ENCODE measurements at places on chromosomes 7 and 10.
A peak's percentile ranks its signal among the peaks of the same experiment; 100 is the strongest.

DNA sequence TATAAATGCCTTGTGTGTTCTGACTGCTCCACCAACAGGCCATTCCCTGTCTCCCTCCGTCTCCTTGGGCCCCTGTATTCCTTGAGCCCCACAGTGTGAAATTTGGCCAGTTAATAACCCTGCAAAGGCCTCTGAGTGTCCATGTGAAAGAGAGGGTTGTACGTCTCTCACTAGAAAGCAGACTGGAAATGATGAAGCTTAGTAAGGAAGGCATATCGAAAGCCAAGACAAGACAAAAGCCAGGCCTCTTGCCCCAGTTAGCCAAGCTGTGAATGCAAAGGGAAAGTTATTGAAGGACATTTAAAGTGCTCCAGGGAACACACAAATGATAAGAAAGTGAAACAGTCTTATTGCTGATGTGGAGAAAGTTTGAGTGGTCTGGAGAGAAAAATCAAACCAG is 680.2 kb downstream of the SDK1 start:
- no peak for DNase-seq

DNA sequence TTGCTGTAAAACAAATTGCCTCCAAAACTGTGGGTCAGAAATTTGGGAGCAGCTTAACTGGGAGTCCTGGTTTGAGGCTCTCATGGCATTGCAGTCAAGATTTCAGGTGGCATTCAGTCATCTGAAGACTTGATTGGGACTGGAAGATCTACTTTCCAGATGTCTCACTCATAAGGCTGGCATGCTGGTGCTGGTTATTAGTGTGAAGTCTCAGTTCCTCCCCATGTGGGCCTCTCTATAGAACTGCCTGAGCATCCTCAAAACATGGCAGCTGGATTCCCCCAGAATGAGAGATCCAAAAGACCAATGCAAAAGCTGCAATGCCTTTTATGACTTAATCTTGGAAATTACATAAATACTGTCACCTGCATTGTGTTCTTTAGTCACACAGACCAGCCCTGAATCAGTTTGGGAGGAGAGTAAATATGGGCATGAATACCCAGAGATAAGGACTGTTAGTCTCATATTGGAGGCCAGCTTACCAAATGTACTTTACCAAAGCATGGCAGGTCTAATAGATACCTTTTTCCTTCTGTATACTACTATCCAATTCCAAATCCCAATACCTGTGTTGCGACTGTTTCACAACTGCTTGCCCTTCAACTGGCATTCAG is 6.5 kb upstream of the HERPUD2 start:
- DNase-seq: no peak

DNA sequence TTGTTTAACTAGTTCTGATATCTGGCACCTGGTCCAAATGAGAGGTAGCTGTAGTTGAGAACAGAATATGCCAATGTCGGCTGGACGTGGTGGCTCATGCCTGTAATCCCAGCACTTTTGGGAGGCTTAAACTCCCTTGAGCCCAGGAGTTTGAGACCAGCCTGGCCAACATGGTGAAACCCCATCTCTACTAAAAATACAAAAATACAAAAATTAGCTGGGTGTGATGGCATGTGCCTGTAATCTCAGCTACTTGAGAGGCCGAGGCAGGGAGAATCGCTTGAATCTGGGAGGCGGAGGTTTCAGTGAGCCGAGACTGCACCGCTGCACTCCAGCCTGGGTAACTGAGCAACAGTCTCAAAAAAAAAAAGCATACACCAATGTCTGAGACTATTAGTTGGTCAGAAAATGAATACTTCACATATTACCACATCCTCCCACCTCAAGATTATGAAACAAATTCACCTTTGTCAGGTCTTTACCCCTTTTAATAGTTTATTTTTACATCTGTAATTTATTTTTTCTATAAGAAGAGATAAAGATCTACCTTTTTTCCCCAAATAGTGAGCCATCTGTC is 38.8 kb downstream of the EPC1 start:
- no peak for DNase-seq

GRCh38 chr7:106619213-106619612 is 41.7 kb downstream of the CCDC71L start:
- no peak for DNase-seq

- DNase-seq: no peak
Observed at GRCh38 chr7:57789130-57789529, 339.2 kb downstream of the ZNF716 start.

GRCh38 chr10:8487346-8487745 is 432.9 kb downstream of the GATA3 start:
- DNase-seq: no peak

GRCh38 chr10:95356190-95356955 is 65.6 kb upstream of the PDLIM1 start:
- no peak for DNase-seq

- no peak for DNase-seq
Observed at GRCh38 chr7:44962483-44963251, 16.1 kb downstream of the MYO1G start.

GRCh38 chr10:103416436-103417147 is 20.2 kb downstream of the PDCD11 start:
- peak; percentile 78 for DNase-seq

DNA sequence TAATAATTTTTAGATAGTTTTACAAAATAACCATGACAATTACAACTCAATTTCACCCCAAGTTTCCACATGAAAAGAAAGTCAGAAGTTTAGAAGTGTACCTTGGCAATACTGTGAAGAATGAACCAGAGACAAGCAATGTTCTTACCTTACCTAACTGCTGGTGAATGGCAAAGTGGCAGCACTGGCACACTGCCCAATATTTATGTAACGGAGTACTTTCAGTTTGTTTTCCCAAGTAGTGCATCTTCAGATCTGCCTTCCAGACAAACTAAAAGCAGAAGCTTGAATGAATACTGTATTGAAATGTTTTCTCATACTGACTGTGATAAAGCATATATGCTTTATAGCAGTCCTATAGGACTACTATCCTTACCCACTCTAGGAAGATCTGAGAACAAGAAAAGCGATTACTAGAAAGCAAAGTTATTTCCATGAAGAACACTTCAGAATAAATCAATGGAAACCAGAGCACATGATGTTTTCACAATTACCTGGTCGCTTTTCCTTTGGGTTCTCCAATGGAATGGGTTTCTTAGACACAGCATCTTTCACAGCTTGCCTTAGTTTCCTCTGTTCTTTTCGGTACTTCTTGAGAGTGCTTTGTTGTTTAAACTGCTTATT is 1.5 kb downstream of the NOC3L start:
- DNase-seq: no peak

GRCh38 chr10:70884741-70885140 is 3.6 kb downstream of the PCBD1 start:
- no peak for DNase-seq

GRCh38 chr7:632831-633210 is 93.7 kb upstream of the DNAAF5 start:
- no peak for DNase-seq

DNA sequence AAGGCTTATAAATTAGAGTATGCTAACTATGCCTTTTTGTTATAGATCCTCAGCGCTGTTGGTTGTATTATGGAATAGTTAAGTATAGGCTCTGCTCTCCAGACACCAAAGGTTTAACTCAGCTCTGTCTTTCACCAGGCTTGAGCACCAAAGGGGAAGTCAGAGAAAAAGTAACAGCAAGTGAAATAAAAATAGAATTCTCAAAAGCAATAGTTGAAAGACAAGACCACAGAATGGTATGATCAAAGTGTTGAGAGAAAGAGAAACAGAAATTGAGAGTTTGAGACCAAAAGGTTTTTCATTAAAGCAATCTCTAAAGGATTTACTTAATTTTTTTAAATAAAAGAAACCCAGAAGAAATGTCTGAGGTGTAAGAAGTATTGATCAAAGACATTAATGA is 529.8 kb upstream of the C7orf33 start:
- no peak for DNase-seq

DNA sequence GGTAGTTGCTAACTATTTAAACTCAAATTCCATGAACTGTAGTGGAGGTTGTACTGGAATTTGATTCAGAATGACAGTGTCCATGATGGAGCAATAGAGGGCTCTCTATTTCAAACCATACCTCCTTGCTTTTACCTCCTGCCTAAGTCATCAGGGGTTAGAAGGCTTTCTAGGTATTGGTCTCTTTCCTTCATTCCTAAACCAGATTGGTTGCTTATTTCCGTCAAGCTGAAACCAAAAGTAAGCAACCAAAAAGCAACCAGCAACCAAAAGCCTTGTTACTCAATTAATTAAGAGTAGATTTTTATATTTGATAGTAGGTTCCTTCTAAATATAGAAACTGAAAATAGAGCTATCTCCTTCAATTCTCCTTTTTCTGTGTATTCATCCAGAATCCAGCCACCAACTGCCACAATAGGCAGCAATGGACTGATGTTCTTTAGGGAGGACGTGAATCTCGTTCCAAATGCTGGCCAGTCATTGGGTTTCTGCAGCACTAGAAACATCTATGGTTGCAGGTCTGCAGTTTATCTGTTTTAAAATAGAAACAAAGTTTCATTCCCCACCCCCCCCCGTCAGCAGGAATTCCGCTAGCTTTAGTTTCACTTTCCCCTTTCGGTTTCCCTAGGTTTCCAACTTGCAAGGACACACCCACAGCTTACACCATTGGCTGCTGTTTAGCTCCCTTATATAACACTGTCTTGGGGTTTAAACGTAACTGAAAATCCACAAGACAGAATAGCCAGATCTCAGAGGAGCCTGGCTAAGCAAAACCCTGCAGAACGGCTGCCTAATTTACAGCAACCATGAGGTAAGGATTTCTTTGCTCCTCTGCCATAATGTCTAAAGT is at the start of gene IFIT1:
TSS of gene IFIT1 (plus strand) at position 717 of the 850 bp plus-strand sequence. CDS start at position 807, 90 bp downstream.
- DNase-seq: peak; percentile 80

- no peak for DNase-seq
Observed at GRCh38 chr7:1151156-1151555, 8.8 kb downstream of the ZFAND2A start.

DNA sequence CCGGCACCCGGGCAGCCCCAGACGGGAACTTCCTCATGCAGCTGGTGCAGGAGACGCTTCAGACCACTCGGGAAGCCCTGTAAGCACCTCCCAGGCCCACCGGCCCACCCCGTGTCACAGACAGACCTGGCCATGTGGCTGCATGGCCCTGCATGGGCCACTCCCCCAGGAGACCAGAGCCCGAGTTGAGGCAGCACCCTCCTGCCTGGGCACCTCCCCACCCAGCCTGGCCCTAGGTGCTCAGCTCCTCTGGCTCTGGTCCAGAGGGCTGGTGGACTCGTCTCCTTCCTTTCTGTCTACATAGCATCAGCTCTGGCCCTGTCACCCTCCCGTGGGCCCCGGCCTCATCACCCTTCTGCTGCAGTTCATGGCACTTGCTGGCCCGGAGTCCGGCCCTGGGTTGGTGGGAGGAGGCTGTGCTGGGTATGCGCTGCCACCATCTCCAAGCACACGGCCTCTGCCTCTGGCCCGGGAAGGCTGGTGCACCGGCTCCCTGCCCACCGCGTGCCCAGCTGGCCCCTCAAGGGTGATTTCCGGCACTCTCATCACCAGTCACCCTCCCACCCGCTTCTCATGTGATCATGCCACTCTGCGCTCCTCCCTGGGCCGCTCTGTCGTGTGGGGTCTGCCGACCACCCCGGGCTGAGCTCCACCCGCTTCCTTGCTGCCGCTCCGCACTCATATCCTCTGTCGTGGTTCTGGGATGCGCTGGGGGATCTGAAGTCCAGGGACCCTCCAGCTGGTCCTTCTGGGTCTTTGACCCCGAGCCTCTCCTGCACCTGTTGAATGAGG is 53.1 kb upstream of the DPYSL4 start:
- DNase-seq: no peak

DNA sequence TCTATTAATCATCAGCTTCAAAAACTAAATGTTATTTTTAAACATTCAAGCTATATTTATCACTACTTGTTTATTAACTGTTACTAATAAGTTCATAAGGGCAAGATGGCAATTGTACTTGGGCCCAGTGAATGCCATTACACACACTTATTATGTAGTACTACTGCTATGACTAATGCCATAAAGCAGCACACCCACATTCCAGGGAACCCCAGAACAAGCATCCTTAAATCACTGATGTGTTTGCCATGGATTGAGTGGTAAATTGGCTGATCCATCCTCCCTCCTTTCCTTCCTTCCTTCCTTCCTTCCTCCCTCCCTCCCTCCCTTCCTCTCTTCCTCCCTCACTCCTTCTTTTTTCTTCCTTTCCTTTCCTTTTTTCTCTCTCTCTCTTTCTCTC is 37.4 kb upstream of the RSU1 start:
- DNase-seq: no peak

DNA sequence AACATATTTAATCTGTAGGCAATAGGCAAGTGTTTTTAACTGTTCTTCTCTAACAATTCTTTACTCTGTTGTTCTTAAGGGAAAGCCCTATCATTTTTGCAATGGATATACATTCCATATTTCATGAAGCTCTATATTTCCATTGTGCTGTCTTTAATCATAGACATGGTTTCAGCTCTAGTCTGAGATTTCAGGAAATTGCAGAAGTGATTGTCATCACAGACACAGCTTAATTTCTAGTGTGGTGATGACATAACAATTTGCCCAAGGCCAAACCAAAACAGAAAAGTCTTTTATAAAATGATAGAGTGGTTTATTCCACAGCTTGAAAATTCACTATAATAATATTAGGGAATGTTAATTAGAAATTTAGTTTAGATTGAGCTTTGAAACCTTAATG is 494.1 kb upstream of the SEMA3A start:
- DNase-seq: no peak

GRCh38 chr10:30553018-30553625 is 76.4 kb downstream of the LYZL2 start:
- no peak for DNase-seq

- DNase-seq: no peak
Observed at GRCh38 chr7:43461349-43462024, 121.4 kb upstream of the STK17A start.

GRCh38 chr10:1390200-1390599 is 334.0 kb downstream of the WDR37 start:
- DNase-seq: no peak

DNA sequence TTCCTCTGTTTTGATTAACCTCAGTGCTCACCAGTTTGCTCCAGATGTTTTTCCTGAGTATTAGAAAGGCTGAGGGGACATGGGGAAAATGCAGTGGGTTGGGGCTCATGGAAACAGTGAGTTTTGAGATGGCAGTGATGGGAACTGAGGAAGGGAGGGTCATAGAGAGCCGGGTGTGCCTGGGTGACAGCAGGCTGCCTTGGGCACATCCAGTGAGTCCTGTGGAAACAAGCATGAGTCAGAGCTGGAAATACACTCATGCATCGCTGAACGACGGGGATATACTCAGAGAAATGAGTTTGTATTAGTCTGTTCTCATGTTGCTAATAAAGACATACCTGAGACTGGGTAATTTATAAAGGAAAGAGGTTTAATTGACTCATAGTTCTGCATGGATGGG is 202.2 kb downstream of the TMEM178B start:
- no peak for DNase-seq

DNA sequence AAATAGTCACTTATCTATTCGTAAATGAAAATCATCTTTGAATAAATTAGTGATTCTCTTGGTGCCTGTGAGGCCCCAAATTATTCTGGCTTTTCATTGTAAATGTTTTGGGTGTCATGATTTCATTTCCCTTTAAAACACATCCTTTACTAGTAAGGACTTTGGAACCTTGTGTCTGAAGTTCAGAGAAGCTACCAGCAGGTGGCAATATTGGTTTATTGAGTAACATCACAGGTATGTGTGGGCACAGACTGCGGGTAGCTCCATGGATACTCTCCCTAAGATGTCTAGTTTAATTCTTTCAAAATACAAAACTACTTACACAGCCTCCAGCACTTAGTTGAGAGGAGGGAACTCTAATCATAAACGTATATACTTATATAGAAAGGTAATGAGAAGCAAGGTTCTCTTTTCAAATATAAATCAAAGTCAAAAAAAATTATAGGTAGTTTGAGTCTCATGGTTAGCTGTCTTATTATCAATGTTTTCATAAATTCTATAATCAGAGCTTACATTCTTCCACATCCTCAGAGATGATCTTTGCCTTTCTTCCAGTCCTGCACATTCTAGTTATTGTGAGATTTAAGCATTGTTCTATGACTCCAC is 449.6 kb downstream of the GRM8 start:
- peak; percentile 65 for DNase-seq

Data from mucosa of gallbladder (tissue), 1 donor.